IMR-90 (cell line): ENCODE measurements at places on chromosomes 1 and 21. TPM values are rescaled to one million over a fixed set of nuclear protein-coding genes. Genes with fewer than 3 reads are reported as not detected.
A peak's percentile ranks its signal among the peaks of the same experiment; 100 is the strongest.

AMY1B gene
- total RNA-seq: not detected in 2 replicates

SZRD1 gene
- 104 and 119 TPM in 2 replicates for total RNA-seq

PODN gene
- total RNA-seq: 0.54 and 0.56 TPM in 2 replicates

YIPF1 gene
- 28.9 and 35.3 TPM in 2 replicates for total RNA-seq

LYPD8 gene
- total RNA-seq: not detected in 2 replicates

MTFR1L gene
- 57.2 and 69.7 TPM in 2 replicates for total RNA-seq

AMY1C gene
- total RNA-seq: not detected in 2 replicates

TNFSF18 gene
- 0.18 and 0.28 TPM in 2 replicates for total RNA-seq

MFSD2A gene
- total RNA-seq: 5.0 and 5.7 TPM in 2 replicates

- DNase-seq: peak; percentile 66
Measured at GRCh38 chr1:27097484-27097917, 57.4 kb downstream of the SLC9A1 start.

- no peak for DNase-seq
Measured at GRCh38 chr1:26081267-26082019, 14.0 kb upstream of the TRIM63 start.

GRCh38 chr1:183845681-183846080 lies 40.8 kb downstream of the RGL1 start:
- peak; percentile 47 for DNase-seq

DNA sequence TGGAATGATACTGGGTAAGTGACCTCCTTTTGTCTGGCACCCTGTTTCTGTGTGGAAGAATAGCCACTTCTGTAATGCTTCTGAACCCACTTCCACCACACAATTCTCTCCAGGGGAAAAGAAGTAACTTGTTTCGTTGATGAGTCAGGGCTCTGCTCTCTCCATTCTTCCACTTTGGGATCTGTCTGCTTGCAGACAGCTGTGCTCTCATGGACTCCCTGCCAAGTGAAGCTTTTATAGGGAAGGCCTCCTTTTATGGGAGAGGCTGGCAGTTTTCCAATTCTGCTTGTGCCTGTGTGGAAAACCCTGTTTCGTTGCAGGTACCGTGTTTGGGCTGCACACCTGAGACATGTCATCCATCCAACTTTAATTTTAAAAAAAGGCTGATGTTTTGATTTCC lies 130.7 kb downstream of the GIPC2 start:
- peak; percentile 91 for DNase-seq

- no peak for DNase-seq
Measured at GRCh38 chr1:36557041-36558000, 74.6 kb upstream of the CSF3R start.

- peak; percentile 6 for DNase-seq
Measured at GRCh38 chr1:86537928-86538695, 8.8 kb upstream of the CLCA4 start.

DNA sequence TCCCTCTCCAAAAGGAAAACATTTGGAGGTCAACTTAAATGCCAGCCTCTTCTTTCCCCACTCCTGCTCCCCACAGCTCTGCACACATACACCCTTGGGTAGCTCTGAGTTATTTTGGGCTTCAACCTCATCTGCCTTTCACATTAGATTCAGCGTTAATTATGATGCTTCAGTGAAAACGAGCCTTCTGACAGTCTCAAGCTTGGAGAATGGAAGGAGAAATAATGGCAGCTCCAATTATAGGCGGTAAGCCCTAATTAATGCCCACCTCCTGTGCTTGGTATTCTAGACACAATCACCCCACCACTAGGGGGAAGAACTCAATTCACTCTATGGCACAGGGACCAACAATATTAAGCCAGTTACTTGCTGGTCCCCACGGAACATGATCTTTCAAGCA lies 397.9 kb downstream of the BRINP2 start:
- no peak for DNase-seq

DNA sequence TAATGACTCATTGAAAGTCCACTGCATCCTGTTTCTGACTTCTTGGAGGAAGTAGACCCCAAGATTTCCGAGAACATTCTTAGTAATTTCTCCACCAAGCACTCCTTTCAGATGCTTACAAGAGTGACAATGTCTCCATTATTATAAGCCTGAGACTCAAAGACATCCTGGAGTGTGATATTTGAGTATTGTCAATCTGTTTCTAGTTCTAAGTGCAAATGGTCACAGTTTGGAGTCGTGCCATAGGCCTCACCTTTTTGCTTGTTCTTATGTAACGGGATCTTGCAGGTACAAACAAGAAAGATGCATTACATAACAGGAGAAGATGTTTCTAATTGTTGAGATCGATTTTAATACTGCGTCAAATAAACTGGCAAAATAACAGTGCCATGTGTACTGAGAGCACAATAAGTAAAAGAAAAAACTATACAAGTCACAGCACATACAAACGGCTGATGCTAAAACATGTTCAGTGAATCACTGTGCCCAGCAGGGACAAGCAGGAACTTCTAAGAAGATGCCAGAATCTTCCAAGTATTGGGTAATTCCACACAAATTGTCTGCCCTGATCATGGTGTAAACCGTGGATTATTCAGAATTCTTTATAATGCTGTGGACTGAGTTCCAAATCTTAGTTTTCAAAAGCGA lies 54.1 kb downstream of the CD2 start:
- DNase-seq: no peak

DNA sequence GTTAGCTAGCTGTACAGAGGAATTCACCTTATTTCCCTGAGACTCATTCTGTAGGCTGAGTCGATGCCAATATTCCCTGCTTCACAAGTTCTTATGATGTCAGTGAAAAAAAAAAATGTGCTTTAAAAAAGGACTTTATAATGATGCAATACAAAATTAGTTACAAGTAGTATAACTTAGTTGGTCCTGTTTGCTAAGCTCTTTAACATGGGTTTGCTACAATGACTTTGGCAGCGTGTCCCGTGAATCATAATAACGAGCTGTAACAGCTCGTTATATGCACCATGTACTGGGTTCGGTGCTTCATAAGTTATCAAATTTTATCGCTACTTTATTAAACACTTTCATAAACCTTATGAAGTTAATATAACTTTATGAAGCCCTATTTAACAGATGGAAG lies 349.7 kb downstream of the LMX1A start:
- no peak for DNase-seq

DNA sequence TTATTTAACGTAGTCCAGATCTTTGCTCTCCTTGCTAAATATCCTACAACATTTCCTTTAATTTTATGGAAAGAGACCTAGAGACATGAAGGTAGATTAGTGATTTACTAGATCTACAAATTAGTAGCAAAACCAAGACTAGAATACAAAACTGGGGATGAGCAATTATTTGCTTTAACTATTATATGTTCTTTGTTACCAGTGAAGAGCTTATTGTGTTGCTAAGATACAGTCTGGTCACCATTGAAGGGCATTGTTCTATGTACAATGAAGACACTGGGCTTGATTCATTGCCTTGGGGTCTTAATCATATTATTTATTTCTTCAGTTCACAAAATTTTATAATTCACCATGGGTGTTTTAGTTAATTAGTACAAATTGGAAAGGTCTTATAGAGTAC lies 88.3 kb downstream of the S1PR1 start:
- no peak for DNase-seq

DNA sequence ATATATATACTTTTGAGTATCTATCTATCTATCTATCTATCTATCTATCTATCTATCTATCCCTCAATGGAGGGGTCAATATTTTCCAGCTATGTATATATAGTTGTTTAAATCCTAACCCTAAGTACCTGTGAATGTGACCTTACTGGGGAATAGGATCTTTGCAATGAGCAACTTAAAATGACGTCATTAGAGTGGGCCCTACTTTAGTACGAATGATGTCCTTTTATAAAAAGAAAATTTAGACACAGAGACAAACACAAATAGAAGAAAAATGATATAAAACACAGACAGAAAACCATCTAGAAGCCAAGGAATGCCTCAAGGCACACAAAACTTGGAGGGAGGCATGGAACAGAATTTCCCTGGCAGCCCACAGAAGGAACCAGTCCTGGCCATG lies 2283.7 kb downstream of the NCAM2 start:
- DNase-seq: no peak

DNA sequence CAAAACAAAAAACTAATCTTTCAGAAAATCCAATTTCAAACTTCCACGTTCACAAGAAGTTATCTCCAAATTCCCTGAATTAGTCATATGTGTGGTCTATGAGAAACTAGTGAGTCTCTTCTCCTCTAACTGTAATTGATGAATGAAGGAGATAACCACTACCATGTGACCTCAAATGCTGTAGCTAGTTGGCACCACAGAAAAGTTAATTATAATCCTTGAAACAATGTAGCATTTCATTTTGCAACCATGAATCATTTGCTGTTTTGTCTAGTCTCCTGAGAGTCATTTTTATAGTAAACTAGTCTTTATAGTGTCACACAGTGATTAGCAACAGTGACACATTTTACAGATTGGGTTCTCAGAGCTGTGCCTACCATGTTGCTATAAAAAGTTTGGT lies 287.5 kb downstream of the LRRIQ3 start:
- no peak for DNase-seq

DNA sequence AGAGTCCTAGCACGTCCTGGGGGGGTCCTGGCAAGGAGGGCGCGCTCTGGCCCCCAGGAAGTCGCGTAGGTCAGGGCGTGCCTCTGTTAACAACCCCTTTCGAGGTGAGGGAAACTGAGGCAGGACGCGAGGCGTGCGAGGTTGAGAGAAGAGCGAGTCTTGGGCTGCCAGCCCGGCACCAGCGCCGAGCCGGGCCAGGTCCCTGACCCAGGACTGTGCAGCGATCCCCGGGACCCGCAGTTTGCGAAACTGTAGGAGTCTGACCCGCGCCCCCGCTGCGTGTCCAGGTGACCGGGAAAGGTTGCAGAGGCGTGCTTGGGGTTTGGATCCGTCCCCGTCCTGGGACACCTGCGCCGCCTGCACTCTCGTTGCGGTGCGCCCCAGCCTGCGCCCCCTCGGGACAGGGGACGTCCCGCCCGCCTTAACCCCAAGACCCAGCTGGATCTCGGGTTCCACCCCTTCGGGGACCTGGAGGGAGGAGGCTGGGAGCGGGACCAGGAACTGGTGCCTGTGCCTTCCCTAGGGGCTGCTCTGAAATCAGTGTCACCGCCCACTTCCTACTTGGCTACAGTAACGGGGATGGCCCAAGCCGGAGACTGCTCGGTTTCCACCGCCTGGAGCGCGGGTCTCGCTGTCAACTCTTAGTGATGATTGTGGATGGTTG lies 493 bp downstream of the DISC1 start:
- DNase-seq: peak; percentile 43

DNA sequence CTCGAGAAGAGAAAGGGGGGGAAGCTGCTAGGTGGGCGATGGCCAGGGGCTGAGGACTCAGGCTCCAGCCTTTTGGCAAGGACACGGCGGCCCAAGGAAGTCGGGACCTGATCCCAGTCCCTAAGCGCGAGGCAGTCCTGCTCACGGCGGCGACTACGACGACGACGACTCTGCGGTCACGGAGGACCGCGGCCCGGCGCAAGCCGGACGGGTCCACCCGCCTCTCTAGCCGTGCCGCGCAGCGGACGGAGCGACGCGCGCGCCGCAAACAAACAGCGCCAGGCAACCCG lies 401 bp downstream of the WNT9A start:
- no peak for DNase-seq

DNA sequence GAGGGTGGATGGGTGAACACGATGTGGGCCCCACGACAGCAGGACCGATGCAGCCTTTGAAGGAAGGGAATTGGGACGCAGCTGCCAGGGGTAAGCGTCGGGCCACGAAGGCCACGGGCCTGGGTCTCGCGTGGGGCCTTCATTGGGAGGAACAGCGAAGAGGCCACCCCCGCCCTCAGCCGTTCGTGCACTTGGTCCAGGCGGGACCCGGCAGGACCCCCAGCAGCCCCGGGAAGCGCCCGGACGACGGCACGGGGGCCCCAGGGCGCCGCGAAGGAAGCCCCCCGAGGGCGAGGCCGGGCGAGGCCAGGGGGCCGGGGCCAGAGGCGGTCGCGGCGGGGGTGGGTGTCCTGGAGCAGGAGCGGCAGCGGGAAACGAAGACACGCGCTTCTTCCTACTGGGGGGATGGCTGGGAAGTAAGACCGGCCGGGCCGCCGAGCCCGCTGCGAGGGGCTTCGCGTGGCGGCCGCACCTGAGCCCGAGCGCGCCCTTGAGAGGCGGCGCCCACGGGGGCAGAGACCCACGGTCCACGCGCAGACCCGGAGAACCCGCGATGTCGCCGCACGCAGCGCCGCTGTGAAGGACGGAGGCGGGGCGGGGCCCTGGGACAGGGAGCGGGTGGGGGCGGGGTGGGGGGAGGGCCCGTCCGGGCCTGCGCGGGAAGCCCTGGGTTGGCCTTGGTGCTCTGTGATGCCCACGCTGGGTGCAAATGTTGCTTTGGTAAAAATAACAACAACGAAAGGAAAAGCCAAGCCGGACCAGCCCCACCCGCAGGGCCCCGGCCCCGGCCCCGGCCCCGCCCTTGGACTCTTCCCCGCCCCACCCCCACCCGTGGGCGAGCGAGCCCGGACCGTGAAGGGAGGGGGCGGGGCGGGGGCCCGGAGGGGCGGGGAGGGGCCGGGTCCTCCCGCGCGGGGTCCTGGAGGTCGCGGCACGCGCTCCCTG lies 56.0 kb upstream of the ADARB1 start:
- no peak for DNase-seq

DNA sequence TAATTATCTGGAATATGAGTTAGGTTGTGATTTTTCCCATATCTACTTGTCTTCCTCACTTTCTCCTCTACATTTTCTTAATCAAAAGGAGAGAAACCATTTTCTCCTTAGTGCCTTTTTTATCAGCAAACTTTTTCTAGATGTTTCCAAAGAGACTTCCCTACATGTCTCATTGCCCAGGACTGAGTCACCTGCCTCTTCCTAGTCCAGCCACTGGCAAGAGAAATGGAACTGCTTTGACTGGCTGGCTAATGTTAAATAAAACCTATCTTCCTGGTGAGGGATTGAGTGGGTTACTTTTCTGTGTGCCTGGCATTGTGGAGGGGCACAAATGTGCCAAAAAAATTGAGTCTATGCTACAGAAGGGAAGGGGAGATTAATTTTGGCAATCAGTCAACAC lies 52.1 kb upstream of the CD5L start:
- DNase-seq: no peak

GRCh38 chr1:177650947-177651346 lies 318.9 kb downstream of the SEC16B start:
- no peak for DNase-seq

DNA sequence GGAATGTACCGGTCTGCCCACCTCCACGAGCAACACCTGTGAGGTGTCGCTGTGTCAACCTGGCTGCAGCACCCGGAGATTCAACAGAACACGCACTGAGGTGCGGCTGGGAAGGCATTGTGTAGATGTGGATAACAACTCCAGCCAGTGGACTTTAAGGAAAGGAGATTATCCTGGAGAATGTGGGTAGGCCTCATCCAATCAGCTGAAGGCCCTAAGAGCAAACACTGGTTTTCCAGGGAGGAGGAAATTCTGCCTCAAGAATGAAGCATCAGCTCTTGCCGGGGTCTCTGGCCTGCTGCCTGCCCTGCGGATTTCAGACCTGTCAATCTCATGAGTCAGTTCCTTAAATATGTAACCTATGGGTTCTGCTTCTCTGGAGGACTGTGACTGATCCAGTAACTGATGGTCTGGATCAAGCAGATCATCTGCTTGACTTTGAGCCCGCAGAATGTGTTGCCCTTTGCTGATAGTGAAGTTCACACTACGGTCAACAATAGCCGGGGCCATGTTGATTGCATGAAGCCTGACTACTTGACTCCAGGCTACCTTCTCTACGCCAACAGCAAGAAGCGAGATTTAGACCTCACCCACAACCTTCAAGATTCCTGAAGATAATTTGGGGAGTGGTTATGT lies 15.9 kb upstream of the PRDM15 start:
- DNase-seq: peak; percentile 91
